ENCODE measurements at places on chromosomes 12 and 14.

- DNase-seq: peak; percentile 67
Measured at GRCh38 chr12:121095544-121096198, 37.0 kb upstream of the P2RX7 start.

DNA sequence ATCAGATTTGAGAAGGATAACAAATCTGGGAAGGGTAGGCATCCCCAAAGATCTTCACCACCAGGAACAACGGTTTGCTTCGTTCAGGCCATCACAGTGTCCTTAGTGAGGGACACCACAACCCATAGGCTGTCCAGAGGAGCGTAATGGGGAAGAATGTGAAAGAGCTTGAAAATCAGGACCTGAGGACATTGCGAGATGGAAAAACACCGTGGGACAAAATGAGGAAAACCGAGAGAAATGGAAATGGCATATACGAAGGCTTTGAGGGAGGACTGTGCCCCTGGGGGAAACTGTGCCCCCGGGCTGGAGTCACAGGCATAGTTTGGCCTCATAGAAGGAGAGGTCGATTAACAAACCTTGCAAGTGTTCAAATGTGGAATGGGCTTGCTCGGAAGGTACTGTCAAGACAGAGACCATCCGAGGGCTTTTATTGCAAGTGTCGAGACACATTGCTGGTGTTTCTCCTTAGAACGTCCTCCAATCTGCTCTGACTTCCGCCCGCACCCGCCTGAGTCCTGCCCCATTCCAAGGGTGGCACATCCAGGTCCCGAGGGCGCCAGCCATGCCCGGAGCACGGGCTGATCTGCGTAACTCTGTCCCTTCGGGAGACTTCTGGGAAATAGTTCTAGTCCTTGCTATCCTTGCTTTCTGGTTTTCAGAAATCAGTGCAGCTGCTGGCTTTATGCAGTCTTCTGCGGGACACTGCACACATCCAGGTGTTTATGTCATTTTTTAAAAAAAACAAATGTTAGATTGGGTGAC, 885 bp upstream of the PALS1 start:
- DNase-seq: no peak

DNA sequence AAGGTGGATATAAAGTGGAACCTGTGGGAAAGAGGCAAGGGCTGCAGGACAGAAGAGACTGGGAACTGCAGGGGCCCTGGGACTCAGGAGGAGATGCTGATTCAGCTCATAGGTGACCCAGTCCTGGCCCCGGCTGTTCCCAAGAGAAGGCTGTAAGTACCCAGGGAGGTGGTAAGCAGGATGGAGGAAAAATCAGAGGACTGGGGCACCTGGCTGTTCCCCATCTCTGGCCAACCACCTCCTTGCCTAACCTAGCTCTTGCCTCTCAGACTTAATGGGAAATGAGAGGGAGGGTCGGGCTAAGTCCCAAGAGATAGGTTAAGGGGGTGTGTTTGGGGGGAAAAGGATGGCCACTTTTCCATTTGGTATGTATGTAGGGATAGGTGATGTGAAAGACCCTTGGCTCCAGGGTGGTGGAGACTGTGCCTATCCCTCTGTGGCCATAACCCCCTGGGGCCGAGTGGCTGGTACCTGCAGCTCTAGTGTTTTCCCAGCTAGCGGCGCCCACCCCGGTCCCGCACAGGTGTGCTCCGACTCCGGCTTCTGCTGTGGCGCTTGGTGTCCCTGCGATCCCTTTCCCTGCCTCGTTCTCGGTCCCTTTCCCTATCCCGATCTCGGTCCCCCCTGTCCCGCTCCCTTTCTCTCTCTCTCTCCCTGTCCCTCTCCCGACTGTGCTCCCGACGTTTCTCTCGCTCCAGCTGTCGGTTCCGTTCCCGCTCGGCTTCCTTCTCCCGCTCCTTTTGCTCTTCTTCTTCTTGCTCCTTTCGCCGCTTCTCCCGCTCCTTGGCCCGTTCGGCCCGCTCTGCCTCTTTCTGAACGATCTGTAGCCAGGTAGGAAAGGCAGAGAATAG, 1.6 kb upstream of the CDH24 start:
- DNase-seq: no peak

- no peak for DNase-seq
Measured at GRCh38 chr14:77603654-77604255, 12.7 kb downstream of the SPTLC2 start.

GRCh38 chr14:71554959-71555612, 377.1 kb upstream of the RGS6 start:
- DNase-seq: no peak

Data from activated CD4-positive, alpha-beta T cell treated with anti-CD3 and anti-CD28 coated beads for 24 hours (primary cell).